ENCODE measurements at places on chromosomes 1 and 21. TPM values are rescaled to one million over a fixed set of nuclear protein-coding genes. Genes with fewer than 3 reads are reported as not detected.
A peak's percentile ranks its signal among the peaks of the same experiment; 100 is the strongest.

- DNase-seq: peak; percentile 54
Observed at GRCh38 chr1:67441183-67441582, 11.0 kb upstream of the SERBP1 start.

DNA sequence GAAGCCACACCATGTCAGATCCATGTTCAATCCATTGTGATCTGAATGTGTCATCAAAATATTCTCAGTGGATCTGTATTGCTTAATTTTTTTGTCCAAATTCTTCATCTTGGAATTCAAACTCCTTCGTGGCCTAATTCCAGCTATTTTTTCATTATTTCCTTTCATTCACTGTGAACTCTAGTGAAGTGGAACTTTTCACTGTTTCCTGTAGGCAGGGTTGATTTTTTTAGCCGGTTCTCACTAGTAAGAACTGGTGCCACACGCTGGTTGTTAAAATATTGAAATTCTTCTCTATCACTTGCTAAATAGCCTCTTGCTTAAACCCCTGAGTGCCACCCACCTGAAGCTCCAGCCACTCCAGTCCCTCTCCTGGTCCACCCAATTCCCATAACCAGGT, 7.6 kb upstream of the S100A11 start:
- no peak for DNase-seq

GRCh38 chr1:187842406-187843165, 1013.8 kb downstream of the PLA2G4A start:
- no peak for DNase-seq

GRCh38 chr1:173093691-173094445, 43.1 kb upstream of the TNFSF18 start:
- no peak for DNase-seq

GRCh38 chr1:101102426-101103156, 77.0 kb upstream of the DPH5 start:
- DNase-seq: no peak

GRCh38 chr21:45962531-45963231, 18.9 kb upstream of the COL6A1 start:
- DNase-seq: no peak

DNA sequence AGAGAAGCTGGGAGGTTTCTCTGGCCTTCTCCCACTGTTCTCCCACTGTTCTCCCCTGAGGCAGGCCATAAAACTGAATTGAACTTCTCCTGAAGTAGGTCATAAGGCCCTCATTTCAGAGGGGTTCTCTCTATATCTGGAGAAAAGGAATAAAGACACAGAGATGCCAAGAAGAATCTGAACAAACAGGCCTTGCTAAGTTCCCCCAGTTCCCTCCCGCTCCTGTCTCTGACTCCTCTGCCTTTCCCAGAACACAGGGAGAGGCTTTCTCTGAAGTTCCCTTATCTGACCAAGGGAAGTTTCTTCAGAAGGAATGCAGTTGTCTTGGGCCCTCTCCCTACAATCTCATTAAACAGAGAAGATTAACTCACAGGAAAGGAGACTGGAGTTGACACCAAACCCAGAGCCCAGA, 83.4 kb downstream of the SLC16A1 start:
- no peak for DNase-seq

- DNase-seq: no peak
Observed at GRCh38 chr1:247741756-247742155, 3.3 kb downstream of the OR14K1 start.

DNA sequence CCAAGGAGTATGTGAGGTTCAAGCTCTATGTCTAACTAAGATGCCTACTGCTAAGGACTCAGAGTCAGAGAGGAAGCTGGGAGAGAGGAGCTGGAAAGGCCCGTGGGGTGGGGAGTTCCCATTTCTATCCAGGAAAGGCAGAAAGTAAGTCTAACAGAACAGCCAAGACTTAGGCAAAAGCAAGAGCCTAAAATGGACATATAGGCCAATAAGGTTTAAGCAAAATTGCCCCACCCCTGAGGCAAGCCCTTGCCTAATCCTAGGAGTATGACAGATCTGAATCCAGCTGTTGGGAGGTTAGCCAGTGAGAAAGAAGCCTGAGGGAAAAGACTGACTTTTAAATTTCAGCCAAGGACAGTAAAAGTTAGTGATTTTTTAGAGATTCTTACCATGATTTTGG, 1.6 kb upstream of the KLHDC9 start:
- no peak for DNase-seq

DNA sequence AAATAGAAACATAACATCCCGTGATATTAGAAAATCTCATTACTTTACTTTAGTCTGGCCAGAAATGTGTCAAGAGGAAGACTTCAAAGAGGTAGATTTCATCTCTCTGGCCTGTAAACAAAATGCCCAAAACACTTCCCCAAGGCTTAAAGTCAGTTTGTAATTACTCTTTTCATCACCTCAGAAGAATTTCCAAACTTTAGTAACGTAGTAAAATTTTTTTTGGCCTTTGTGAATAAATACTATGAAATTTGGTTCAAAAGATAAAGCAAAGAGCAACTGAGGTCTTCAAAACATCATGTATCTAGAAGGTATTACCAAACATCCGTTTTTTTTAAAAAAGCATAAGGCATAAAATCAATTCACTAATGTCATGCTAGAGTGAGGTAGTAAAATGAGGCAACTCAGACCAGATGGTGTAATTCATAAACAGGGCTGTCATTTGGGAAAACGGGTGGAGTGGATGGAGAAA, 51.4 kb downstream of the LEPR start:
- DNase-seq: no peak

GRCh38 chr1:54271341-54271740, 71.4 kb downstream of the MRPL37 start:
- DNase-seq: no peak

- DNase-seq: no peak
Observed at GRCh38 chr1:32741059-32741412, 38.5 kb upstream of the SYNC start.

DNA sequence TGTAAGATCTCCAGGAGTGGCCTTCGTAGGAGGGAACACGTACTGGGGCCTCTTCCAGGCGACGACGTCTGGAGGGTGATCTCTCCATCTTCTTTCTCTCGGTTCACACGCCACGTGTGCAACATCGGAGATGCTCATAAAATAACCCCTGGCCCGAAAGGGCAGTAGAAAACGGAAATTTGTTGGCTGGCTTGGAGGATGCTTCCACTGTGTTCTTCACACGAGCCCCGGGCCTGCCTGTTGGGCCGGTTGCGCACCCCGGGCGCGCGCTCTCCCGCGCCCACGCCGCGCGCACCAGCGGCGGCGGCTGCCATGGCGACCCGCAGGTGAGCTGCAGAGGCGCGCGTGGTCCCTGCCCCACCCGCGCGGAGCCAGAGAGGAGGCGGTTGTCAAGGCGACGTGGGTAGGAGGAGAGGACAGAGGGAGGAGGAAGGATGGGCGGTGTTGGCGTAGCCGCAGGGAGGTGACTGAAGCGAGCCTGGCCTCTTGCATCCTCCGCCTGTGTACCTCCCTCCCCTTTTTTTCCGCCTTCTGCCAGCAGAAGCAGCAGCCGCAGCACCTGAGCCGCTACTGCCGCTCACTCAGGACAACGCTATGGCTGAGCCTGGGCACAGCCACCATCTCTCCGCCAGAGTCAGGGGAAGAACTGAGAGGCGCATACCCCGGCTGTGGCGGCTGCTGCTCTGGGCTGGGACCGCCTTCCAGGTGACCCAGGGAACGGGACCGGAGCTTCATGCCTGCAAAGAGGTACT, at the start of gene ELAPOR1:
TSS of gene ELAPOR1 (plus strand) at position 526 of the 752 bp plus-strand sequence. CDS start at position 595, 69 bp downstream.
- DNase-seq: no peak

DNA sequence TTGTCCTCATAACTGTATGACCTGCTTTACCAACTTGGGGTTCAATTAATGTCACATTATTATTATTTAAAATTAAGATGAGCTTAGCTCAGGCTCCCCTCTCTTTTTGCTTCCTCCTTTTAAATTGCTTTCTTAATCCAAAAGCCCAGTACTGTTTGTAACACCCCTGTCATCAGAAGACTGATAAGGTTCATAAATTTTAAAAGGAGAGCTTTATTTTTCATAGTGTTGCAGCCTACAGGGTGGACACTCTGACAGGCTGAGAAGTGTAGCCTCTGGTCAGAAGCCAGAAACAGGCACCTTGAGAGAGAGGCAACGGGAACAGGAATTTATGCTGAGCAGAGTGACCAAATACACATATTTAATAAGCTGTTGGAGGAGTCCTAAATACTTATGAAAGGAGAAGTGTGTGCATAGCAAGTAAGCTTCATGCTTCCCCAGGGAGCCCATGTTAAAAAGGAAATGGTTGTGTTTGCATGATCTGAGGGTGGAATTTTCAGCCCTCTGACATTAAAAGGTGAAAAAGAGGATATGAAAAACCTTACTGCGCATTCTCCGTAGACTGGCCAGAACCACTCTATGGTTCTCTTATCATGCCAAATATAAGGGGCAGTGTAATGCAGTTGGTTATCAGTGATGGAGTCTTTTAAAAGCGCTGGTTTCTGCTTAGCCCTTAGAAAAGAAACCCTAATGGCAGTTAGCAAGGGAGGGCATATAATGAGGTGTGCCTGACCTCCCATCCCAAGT, 30.5 kb upstream of the FGGY start:
- no peak for DNase-seq

GRCh38 chr1:157168015-157168414, 29.8 kb upstream of the ETV3 start:
- no peak for DNase-seq

Gene ITSN1
- total RNA-seq: 53.2 TPM

Gene C8A
- not detected for total RNA-seq

Gene CD164L2
- total RNA-seq: not detected

Gene HORMAD1
- total RNA-seq: not detected

Gene MAP10
- total RNA-seq: not detected

Gene STRIP1
- 27.5 TPM for total RNA-seq

Gene LCE2A
- total RNA-seq: not detected

Gene TMIGD3
- total RNA-seq: not detected

Gene ADAMTS4
- total RNA-seq: not detected

Gene CCDC185
- total RNA-seq: not detected

Gene GRIK1
- not detected for total RNA-seq

Gene CYP2J2
- total RNA-seq: not detected

Gene SLC45A1
- total RNA-seq: 2.5 TPM

Data from SJSA1 (cell line).